Bronchial epithelial cell (primary cell): ENCODE measurements at places on chromosomes 6 and 20.

- peak; percentile 18 for DNase-seq
Measured at GRCh38 chr6:134870677-134871498, 79.0 kb downstream of the ALDH8A1 start.

DNA sequence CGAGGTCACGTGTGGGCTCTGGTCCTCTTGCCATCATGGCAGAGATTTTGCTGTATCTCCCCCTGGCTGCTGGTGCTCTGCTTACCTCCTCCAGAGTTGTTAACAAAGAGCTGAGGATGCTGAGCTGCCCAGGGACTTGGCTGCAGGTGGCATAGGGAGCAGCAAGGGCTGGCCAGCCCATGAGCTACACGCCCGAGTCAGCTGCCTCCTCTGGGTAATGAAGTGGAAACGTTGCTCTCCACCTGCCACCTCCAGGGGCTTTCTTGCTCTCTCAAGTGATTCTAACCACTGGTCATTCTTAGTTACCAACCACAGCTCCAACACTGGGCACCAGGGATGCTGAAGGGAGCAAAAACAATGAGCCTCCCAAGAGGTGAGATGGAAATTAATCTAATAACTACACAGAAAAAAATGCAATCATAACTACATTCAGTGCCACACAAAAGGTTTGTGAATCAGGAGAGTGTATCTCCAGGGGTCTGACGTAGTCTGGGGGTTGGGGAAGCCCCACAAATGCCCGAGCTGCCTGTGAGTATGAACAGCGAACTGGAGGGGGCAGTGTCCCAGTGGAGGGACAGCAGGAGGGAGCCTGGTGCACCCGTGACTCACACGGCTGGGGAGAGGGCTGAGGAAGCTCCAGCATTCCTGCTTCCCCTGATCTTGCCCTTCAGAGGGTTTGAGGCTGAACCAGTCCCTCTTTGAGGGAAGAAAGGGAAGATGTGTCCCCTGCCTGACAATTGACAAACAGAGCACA, 78.7 kb downstream of the CDH26 start:
- peak; percentile 21 for DNase-seq

GRCh38 chr6:132964868-132965382, 150.6 kb downstream of the RPS12 start:
- no peak for DNase-seq

- no peak for DNase-seq
Measured at GRCh38 chr20:49280463-49281058, 2.7 kb upstream of the ZNFX1 start.

- DNase-seq: peak; percentile 87
Measured at GRCh38 chr6:25017932-25018567, 82.3 kb upstream of the RIPOR2 start.

DNA sequence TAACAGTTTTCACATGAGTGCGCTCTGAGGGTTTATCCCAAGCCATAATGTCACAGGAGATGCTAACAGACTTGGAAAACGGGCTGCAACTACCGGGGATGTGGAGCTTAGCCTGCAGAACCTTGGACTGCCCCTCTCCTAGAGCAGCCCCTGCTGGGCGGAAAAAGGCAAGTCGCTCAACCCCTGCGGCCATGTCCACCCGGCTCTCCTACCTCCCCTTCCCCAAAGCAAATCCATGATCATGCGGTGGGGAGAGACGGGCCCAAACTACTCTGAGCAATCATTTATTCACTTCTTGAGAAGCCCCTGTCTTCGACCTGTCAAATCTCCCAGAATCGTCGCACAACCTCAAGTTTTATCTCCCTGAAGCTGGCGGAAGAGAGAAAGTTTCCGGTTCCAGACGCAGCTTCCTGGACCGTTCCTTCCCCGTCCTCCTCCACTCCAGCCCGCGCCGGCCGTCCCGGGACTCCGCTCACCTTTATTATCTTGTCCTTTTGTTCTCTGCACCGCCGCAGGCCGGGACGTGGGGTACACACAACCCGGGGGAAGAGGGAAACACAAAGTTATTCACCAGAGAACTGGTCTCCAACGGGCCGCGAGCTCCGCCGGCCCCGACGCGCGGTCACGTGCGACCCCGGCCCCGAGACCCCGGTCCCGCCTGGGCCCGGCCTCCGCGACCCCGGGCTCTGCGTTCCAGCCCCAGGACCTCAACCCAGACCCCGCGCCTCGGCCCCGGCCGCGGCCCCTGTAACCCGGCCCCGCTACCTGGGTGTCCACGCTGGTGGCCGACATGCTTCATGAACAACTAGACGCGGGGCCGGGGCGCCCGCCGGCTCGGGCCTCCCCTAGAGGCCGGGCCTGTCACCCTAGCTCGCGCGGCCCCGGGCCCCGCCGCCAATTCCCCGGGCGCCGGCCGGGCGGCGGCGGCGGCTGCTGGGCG, 560 bp downstream of the YTHDF1 start:
- DNase-seq: peak; percentile 26
